ENCODE measurements at places on chromosomes 7 and 10.

DNA sequence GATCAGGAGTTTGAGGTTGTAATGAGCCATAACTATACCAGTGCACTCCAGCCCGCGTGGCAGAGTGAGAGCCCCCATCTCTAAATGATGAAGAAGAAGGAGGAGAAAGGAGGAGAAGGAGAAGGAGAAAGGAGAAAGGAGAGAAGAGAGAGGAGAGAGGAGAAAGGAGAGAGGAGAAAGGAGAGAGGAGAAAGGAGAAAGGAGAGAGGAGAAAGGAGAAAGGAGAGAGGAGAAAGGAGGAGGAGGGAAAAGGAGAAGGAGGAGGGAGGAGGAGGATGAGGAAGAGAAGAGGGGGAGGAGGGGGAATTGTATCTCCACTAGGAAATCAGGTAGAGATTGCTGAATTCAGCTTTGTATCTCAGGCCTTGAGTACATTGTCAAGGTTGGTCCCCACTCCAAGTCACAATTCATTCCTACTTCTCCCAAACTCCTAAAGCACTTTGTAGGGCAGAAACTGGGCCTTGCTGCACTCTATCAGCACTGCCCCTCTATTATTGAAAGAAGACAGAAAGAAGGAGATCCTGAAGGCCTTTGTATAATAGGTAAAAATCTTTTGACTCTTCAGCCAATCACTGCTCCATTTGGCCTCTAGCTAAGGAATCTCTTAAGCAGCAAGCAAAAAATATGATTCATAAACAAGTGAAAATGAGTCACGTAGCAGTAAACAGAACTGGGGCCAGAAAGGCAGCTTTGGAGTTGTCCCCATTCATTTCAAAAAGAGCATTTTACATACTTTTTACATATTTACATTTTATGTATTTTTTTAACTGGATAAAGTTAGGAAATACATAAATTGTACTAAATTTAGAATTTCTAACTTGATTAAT is 178.0 kb downstream of the IMMP2L start:
- no peak for DNase-seq

- DNase-seq, result no peak
These were observed 146.1 kb upstream of the TMEM196 start for GRCh38 chr7:19919261-19920095.

GRCh38 chr10:29646238-29646902 is 11.6 kb upstream of the SVIL start:
- DNase-seq, result no peak

GRCh38 chr7:129784783-129785684 is 167.7 kb downstream of the UBE2H start:
- DNase-seq, result no peak

- peak; percentile 72 for DNase-seq
These were observed 2.5 kb downstream of the LFNG start for GRCh38 chr7:2521952-2522591.

GRCh38 chr7:43439631-43440401 is 143.1 kb upstream of the STK17A start:
- peak; percentile 18 for DNase-seq

Measured in effector memory CD8-positive, alpha-beta T cell (primary cell).